ENCODE measurements at places on chromosomes 6 and 20.

DNA sequence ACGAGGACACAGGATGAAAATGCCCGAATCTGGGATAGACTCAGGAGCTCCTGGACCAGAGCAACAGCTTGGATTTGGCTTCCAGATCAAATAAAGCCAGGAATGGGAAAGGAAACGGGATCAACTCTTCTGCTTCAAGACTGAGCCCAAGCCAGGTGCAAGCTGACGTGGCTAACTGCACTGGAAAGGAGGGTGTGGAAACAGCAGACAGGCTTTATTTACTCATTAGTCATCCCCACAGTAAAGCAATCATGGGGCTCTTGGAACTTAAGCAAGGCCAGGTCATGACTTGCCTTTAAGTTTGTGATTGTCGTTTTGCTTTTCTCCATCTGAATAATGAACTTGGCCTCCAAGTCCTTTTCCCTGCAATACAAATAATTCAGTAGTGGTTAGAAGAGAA is 45.2 kb downstream of the KIF16B start:
- peak; percentile 53 for DNase-seq

GRCh38 chr6:170453586-170454511 is 99.3 kb downstream of the PSMB1 start:
- no peak for DNase-seq

DNA sequence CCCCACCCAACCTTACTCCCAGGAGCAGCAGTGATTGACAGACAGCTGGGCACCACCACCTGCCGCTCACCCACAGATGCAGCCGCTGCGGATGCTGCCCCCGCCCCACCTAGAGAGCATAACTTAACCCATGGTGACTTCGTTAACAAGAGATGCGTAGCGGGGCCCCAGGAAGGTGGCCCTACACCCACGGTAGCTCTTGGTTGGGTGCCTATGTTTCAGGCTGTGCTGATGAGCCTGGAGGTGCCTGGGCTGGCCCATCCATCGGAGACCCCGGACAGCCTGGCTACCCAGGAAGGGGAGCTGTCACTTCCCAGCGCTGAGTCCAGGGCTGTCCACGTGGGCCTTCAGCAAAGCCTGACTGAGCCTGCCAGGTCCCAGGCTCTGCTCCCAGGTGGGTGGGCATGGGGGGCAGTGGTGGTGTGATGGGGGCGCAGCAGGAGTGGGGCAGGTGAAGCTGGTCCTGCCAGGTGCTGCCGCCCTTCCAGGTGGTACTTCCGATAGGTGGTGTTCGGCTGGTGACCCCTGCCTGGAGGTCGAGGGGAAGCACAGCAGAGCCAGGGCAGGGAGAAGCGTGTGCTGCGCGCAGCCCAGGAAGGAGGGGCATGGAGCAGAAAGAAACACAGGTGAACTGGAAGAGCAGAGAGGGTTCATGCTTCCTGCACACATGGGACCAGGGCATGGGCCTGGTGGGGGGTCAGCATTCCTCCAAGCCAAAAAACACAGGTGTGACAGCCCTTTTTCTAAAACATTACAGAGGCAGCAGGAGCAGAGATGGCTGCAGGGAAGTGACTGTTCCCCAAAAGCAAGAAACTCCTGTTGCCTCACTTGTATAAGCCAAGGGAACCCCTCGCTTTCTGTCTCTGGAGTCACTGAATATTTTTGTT is 56.9 kb downstream of the SYNJ2 start:
- DNase-seq: no peak

GRCh38 chr6:154430481-154430919 is 73.9 kb upstream of the IPCEF1 start:
- DNase-seq: no peak

DNA sequence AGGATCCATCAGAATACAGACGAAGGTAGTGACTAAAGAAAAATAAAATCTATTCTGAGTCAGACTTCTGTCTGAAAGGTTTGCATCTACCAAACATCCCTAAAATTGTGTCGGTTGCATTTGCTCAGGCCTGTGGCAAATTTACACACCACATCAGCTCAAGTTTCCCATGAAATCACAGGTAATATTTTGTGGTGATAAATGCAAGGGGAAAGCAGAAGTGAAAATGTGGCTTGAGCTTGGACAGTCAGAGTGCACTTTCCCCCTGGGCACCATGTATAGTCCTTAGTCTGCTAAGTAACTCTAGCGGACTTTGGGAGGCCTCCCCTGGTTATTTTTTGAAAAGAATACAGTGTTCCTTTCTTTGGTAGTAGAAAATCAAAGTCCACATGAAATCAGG is 159.1 kb downstream of the PKHD1 start:
- DNase-seq: no peak

GRCh38 chr6:78942446-78942845 is 75.1 kb downstream of the IRAK1BP1 start:
- DNase-seq: no peak

DNA sequence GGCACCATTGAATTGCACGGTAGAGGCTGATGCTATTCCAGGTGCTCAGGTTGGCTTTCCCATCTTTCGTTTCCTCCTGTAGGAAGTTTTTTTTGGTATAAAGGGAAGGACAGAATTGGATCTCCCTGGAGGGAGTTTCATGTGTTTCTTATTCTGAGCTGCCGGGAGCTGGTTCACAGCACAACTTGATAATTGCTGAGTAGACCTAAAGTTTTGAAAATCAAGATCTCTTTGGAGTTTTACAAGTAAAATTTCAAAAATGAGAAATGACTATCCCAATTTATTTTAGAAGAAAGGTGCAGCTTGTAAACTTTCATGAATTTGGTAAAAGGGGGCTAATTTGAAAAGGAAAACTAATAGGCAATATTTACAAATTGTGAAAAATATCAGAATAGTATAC is 125.2 kb upstream of the ESR1 start:
- no peak for DNase-seq

DNA sequence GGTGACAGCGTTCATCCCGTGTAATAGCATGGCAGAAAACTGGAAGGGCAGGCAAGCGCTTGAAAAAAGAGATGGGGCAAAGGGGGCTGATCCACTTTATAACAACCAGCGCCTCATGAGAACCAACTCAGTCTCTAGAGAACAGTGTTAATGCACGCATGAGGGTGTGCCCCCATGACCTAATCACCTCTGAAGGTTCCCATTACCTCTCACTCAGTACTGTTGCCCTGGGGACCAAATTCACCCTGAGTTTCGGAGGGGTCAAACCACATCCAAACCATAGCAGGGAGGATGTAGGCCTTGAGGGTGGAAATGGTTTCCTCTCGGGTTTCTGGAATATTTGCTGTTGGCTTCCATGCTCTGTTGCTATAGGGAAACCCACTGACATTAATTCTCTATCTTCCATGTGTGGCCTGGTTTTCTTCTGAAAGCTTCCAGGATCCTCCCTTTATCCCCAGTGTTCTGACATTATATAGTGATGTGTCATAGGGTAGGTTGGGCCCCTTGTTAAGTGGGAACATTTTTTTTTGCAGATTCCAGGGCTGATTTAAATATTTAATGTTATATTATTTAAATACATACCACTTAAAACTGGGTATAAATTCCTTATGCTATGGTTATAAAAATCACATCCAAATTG is 65.2 kb downstream of the PPP1R14C start:
- DNase-seq: no peak

DNA sequence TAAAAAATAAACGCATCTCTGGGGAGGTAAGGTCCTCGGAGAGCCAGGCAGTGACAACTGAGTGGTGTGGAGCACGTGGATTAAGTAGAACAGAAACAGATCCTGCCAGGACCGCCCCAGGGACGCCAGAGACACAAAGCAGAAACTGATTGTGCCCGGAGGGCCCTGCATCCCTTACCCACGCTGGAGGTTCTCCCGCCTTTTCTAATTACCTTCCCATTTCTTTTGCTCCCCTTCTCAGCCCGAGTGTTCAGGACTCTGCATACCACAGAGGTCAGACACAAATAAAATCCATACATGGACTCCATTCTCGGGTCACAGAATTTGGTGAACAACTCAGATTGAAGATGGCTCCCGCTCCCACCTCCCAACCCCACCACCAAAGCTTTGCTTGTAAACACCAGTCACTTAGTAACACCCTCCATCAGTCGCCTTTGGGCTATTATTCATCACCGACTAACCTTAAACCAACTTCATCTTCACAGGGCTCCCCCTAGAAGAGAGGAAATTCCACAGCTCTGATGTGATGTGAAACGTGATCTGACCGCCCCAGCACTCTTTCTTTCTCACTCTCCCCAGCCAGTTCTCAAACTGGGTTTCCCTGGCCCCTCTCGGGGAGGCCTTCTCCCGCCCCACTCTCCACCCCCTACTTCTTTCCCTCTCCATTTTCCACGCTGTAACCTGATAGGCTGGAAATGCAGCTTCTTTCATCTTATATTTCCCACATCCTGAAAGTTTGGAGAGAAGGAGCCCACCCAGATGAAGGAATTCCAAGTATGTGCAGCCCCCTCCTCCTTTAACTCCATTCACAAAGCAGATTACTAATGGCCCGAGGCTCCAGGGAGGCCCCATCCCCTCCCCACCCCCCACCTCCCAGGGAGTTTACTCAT is 32.5 kb upstream of the PIM1 start:
- peak; percentile 87 for DNase-seq

DNA sequence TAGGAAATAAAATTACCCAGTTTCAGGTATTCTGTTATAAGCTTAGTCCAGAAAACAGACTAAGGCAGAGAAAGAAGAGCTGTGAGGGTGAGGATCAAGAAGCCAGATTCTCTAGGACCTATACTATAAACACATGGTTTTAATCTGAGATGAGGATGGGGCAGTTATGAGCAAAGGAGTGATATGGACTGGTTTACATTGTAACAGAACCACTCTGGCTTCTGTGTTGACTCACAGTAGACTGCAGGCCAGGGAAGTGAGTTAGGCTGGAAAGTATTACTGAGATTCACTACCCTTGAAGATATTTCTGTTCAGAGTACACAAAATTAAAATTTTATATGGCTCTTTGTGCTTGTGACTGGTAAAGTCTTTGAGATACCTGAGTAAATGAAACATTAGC is 3.2 kb upstream of the RWDD1 start:
- no peak for DNase-seq

- no peak for DNase-seq
Measured at GRCh38 chr6:112149236-112149635, 61.8 kb downstream of the FAM229B start.
